ENCODE measurements at places on chromosomes 5 and 9.

- DNase-seq: no peak
These were observed 33.9 kb upstream of the BRD3 start for GRCh38 chr9:134101623-134102149.

- DNase-seq: no peak
These were observed 45.6 kb downstream of the APTX start for GRCh38 chr9:32955655-32956478.

DNA sequence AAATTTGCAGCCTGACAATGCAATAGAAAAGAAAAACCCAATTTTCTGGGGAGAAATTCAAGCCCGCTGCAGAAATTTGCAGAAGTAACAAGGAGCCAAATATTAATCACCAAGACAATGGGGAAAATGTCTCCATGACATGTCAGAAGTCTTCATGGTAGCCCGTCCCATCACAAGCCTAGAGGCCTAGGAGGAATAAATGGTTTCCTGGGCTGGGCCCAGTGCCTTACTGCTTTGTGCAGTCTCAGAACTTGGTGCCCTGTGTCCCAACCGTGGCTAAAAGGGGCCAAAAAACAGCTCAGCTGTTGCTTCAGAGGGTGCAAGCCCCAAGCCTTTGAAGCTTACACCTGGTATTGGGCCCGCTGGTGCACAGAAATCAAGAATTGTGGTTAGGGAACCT lies 23.6 kb upstream of the EGFLAM start:
- no peak for DNase-seq

GRCh38 chr5:168202996-168203395 lies 88.4 kb upstream of the WWC1 start:
- no peak for DNase-seq

DNA sequence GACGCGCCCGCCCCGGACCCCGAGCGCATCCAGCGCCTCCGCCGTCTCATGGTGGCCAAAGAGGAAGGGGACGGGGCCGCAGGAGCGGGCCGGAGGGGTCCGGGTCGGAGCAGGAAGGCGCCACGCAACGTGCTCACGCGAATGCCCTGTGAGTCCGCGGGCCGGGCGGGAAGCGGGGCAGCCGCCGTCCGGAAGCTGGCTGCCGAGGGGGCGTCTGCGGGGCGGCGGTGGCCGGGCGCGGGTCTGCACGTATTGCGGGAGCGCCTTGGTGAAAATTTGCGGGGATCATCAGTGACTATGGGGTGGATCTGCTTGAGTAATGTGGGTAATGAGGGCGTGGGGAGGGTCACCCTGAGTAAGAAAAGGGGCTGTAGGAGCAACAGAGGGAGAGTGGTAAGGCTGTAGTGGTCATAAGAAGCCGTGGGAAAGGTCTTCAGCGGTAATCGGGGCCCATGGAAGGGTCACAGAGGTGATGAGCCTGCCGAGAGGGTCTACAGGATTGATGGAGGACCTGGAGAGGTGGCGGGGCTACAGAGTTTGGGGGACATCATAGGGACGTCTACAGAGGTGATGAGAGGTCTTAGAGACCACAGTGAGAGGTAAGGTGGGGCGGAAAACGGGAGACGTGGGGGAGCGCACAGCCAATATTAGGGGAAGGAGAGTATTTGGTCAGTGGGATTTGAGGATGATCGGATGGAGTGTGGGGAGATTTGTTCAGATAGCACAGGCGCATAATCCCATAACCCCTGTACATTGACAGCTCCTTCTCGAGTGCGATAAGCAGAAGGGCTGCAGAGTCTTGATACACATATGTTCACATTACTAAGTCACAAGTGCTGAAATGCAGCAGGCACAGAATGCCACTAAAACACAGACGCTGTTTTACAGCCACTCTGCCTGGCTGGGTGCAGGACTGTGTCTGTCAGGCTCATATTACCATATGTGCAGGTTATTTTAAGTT lies 819 bp downstream of the LSM11 start:
- DNase-seq: no peak

GRCh38 chr5:138736293-138736692 lies 16.9 kb upstream of the CTNNA1 start:
- DNase-seq: no peak

DNA sequence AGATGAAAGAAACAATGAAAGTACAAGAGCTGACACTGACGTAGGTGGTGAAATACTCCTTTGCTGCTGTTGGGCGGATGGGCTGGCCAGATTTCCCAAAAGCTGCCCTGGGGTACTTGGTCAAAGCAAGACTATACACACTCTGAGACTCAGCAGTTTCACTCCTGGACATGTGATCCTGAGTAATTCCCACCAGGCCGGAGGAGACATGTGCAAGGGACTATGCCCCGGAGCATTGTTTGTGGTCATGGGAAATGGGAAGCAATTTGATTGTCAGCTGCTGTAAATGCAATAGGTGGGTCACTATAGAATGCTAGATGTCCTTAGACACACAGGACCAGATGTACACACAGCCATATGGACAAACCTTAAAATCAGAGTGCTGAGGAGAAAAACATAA lies 116.1 kb downstream of the DCP2 start:
- no peak for DNase-seq

DNA sequence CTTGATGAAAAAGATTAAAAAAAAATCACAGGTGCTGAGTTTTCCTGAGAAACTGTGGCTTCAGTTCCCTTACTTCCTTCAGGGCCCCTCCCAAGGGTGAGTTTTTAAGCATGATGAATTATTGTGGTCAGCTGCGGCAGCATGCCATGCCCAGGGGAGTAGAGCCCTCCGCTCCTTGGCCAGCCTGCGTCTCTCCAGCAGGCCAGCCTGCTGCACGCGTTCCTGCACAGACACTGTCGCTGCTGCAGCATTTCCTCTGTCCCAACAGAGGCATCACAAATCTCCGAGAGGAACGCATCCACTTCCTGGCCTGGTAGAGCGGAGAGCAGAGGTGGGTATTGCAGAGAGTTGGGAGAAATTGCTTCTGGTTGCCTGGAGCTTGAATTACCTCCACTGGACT lies 26.1 kb upstream of the GLRA1 start:
- DNase-seq: no peak

GRCh38 chr5:156956321-156956720 lies 6.7 kb downstream of the TIMD4 start:
- no peak for DNase-seq

GRCh38 chr9:134833294-134833880 lies 47.2 kb upstream of the FCN2 start:
- no peak for DNase-seq

GRCh38 chr9:95286151-95286550 lies 31.4 kb downstream of the FANCC start:
- DNase-seq: no peak

DNA sequence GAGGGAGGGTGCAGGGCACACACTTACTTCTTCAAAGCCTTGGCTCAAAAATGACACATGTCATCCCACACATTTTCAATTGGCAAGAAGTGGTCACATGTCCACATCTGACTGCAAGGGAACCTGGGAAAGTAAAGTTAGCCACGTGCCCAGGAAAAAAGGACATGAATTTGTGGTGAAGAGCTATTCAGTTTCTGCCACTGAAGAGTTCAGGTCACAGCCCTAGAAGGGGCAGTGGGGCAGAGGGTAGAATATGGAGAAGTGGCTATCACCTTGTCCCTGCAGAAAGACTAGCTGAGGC lies 1.9 kb upstream of the RGS14 start:
- DNase-seq: no peak

- DNase-seq: no peak
These were observed 25.1 kb upstream of the IRX2 start for GRCh38 chr5:2776337-2777302.

GRCh38 chr5:56501781-56502557 lies 268.8 kb upstream of the ANKRD55 start:
- DNase-seq: no peak

GRCh38 chr9:15417626-15418025 lies 5.0 kb upstream of the SNAPC3 start:
- DNase-seq: no peak

- DNase-seq: no peak
These were observed 60.0 kb downstream of the DMAC1 start for GRCh38 chr9:7739595-7739994.

- no peak for DNase-seq
These were observed 18.8 kb downstream of the SLC1A1 start for GRCh38 chr9:4508907-4509589.

GRCh38 chr9:96302021-96302420 lies at the start of gene HSD17B3:
HSD17B3 (minus strand) TSS chr9:96302176; CDS start chr9:96302104, 72 bp downstream.
- DNase-seq: no peak

- DNase-seq: no peak
These were observed 38.5 kb downstream of the TTC1 start for GRCh38 chr5:160047423-160047822.

DNA sequence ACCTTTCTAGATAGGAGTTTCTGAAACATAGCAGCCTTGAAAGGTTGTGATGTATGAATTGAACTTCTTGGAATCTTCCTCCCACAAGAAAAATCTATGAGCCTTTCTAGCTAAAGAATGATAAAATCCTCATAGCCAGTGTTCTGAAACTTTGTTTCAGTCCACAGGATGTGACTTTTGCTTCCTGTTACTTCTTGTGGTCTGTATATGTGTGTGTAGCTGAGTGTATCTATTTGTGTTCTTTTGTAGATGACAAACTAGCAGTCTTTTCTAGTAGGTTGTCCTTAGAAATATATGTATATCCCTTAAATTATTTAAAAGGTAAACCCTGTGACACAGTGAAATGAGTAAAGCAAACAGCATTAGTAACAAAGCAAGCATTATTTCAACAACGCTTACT lies 188.8 kb downstream of the MRPS30 start:
- no peak for DNase-seq

GRCh38 chr5:81789033-81789432 lies 38.1 kb upstream of the SSBP2 start:
- DNase-seq: no peak

- no peak for DNase-seq
These were observed 121.9 kb downstream of the OSTF1 start for GRCh38 chr9:75210215-75210614.

DNA sequence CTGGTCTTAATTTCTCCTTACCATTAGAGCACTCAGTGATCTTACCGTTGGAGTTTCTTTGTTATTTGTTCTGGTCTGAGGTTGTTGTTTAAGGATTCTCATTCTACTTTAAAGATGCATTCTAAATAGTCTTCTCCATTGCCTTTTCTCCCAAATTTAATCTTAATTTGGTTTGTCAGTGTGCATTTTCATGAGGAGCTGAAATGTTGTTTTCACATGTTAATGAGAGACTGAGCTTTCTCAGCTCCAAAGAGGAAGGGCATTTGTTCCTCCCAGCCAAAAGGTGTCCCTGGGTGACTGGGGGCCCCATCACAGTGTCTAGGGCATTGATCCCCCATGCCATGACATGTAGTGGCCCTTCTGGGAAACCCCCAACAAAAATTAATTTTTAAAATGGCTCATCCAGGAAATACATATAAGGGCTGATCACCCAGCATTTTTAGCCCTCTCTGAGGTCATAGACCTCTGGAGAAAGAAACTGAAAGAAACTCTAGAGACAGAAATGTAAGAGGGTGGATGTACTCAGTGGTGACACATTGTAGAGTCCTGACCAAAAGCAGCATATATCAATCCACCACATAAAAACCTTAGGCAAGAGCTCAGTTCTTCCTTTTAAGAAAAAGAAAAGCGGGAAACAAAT lies 240.4 kb upstream of the RAI14 start:
- no peak for DNase-seq

DNA sequence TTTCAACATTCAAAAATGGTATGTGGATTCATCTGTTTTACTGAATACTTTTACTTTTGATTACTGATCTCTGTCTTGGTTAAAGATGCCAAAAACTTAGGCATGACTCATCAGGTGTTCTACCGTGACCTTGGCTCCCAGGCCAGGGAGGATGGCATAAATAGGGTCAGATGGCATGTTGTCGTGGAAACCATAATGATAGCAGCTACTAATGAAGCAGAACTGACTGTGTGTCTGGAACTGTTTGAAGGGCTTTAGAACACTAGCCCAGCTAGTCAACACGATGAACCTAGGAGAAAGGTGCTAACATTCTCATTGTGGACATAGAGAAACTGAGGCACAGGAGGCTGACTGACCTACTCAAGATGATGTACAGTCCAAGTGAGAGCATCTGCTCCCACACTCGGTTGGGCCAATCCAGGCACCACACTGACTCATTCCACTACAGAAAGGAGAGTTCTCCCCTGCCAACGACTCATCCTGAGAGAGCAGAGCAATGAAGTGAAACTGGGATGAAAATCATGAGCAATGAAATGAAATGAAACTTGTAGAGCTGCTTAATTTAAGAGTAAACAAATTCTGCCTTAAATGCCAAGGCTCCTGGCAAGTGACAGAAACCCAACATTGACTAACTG lies 116.0 kb downstream of the TENT4A start:
- DNase-seq: no peak

DNA sequence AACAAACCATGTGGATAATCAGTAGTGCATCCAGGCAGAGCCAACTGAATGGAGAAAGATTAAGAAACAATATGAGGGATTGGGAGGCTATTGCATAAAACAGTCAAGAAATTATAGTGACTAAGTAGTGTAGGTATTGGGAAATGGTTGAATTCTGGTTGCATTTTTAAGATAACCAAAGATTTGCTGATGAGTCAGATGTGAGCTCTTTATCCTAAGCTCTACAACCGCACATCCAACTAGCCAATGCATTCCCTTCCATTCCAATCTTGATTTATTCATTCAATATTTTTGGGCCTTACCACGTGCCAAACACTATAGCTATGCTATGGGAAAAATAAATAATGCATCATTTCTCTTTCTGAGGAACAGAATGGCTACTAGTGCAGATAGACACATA lies 524.5 kb upstream of the RGMB start:
- DNase-seq: no peak

DNA sequence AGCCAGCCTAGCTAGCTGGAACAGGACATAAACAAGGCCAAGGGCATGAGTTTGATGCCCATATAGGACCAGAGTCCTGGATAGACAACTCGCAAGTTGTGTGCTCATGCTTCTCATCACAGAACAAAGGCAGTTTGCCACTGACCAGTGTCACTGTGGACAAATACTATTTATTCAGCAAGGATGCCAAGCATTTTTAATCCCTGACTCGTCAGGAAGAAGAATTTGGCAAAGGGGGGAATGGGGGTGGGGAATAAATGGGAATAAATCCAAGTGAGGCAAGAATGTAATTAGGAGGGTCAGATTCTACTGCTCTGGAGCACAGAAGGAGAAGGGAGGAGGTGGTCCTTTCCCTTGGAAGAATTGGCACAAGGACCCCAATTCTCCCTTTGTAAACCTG lies 46.8 kb upstream of the ANKRD55 start:
- no peak for DNase-seq

GRCh38 chr9:5582835-5583195 lies 46.1 kb upstream of the RIC1 start:
- DNase-seq: no peak

DNA sequence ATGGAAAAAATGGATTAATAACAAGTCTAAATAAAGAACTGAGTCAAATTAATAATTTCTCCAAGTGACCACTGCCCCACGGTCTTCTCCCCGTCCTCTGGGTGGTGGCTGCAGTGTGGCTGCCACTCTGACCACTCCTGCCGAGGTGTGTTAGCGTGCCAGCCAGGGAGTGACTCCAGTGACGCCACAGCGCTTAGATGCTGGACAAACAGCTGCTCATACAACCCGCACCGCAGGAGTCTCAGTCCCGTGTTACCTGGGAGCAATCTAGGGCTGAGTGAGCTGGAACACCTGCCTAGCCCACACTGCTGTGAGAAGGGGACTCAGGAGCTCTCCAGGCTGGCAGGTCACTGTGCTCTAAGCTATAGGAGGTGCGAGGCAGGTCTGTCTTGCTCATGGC lies 10.2 kb downstream of the MAPK9 start:
- no peak for DNase-seq

GRCh38 chr9:80467632-80468031 lies 895.9 kb downstream of the TLE4 start:
- DNase-seq: no peak

- no peak for DNase-seq
These were observed 225.0 kb downstream of the FANCC start for GRCh38 chr9:95092262-95093072.

Data from NCI-H187 treated with DMSO at 0.1 percent for 48 hours (cell line).